Left cardiac atrium (tissue), 4 donors: ENCODE measurements at places on chromosomes 2 and 18.

DNA sequence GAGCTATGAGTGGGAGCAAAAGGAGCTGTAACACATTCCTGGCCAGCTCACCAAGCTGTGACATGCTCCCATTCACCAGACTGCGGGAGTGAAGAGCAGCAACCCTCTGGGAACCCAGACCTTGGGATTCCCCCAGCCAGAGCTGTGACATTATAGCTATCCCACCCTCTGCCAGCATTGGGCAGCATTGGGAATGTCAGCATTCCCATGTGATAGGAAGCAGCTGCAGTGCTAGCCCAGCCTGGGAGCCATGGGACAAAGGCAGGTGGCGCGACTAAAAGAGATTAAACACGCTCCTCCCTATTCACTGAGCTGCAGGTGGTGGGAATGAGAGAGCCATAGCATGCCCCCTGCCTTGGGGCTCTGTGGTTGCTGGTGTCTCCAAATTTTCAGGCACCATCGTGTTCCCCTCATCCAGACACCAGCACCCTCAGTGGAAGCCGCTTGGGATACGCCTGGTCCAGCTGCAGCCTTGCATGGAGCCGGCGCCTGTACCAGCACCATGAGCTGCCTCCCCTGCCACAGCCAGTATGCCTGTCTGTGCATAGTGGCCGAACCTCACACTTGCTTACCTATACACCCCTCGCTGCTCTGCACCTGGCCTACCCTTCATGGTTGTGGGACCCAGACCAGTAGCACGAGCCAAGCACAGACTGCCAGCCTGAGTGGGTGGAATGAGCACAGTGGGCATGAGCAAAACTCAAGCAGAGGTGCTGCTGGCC is 695.6 kb upstream of the GCFC2 start:
- no peak for DNase-seq

DNA sequence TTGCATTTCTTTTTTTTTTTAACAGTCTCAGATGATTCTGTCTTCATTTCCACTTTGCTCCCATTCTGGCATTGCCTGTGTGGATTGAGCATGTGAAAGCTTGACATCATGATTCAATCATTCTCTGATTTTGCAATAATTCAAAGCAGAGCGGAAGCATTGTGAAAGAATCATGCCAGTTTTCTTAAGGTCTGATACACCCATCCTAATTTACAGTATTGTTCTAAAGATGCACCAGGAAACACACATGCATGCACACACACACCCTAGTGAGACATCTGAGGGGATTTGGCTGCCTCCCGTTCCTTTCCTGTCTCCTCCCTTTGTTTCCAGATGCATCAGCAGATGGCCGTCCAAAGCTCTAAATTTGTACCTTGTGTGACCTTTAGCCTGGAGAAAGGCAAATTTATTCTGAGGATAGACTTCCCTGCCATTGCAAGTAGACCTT is 97.3 kb downstream of the FMNL2 start:
- peak; percentile 32 for DNase-seq

- DNase-seq: no peak
These were observed 3.4 kb upstream of the SP140L start for GRCh38 chr2:230323385-230324106.

- DNase-seq: no peak
These were observed 335.3 kb downstream of the RIT2 start for GRCh38 chr18:42780171-42780570.
